Activated T-cell treated with anti-CD3 and anti-CD28 coated beads, Interleukin-2, amount 50 U/mL, for 72 hours (primary cell): ENCODE measurements at places on chromosomes 11 and 22.
A peak's percentile ranks its signal among the peaks of the same experiment; 100 is the strongest.

- DNase-seq = peak; percentile 36
Measured at GRCh38 chr22:46587061-46587460, 33.1 kb upstream of the GRAMD4 start.

- DNase-seq = no peak
Measured at GRCh38 chr22:19918332-19919106, 23.1 kb upstream of the COMT start.

GRCh38 chr11:8204025-8204424 lies 35.2 kb upstream of the RIC3 start:
- DNase-seq = no peak

DNA sequence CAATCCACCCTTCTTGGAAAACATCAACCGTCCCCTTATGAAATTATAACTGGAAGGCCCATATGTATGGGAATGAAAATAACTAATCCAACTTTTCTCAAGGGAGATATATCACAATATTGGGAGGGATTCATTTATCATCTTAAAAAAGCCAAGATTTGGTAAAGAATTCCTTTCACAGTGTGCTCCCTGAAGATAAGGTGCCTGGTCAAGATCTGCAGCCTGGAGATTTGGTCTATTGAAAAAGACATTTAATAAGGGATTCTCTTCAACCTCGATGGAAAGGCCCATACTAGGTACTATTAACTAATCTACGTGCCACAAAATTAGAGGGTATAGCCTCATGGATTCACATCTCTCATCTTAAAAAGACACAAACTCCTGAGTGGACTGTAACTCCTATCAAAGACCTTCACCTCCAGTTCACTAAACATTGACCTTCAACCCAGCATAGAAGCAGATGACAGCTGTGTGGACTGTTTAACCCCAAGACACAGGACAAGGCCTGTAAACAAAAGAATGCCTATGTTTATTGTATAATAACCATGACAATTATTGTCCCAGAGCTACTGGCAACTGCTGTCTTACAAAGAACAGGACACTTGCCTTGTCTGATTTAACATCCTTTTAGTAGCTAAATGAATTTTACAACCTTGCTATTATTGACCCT lies 4.8 kb upstream of the FDX1 start:
- no peak for DNase-seq

DNA sequence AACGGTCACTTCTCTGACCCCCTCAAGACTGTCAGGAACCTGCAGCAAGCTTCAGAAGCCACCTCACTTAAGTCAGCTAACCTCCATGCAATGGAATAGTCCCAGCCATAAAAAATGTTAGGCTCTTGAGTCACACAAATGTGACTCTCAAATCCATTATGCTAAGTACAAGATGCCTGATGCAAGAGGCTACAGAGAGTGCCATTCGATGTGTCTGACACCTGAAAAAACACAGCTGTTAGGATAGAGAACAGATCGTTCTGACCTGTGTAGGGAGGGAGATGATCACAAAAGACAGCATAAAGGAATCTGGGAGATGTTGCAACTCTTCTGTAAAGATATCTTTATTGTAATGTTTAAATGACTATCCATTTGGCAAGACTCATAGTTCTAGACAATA lies 712.4 kb downstream of the TBC1D22A start:
- DNase-seq = no peak

DNA sequence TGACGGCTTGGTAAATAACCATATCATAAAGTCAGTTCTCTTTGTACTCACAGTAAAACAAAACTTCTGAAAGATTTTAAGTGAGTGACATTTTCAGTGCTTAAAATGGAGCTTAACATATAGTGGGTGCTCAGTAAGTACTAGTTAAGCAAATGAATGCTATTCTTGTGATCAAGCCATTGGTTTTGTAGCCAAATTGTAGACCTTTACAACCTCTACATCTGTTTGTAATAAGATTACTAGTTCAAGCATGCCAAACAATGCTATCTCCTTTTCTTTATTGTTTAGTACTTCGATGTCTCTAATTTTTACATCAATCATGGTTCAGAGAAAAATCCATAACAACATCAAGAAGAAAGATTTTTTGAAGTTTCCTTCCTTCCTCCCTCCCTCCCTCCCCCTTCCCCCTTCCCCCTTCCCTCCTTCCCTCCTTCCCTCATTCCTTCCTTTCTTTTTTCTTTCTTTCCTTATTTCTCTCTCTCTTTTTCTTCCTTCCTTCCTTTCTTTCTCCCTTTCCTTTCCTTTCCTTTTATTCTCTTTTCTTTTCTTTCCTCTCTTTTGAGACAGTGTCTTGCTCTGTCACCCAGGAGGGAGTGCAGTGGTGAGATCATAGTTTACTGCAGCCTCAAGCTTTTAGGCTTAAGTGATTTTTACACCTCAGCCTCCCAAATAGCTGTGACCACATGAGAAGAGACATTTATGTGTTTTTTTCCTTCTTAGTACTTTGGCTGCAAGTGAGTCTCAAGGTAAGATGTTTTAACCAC lies 5.7 kb upstream of the OR51B4 start:
- no peak for DNase-seq

- DNase-seq = no peak
Measured at GRCh38 chr11:124898263-124898680, 607 bp upstream of the ROBO4 start.

- no peak for DNase-seq
Measured at GRCh38 chr11:115912484-115912945, 408.3 kb upstream of the CADM1 start.

GRCh38 chr22:21020802-21021429 lies 6.0 kb downstream of the P2RX6 start:
- DNase-seq = peak; percentile 35

GRCh38 chr11:82988936-82989627 lies 82.6 kb downstream of the RAB30 start:
- DNase-seq = no peak

GRCh38 chr22:50243685-50244419 lies 971 bp downstream of the TUBGCP6 start:
- no peak for DNase-seq

DNA sequence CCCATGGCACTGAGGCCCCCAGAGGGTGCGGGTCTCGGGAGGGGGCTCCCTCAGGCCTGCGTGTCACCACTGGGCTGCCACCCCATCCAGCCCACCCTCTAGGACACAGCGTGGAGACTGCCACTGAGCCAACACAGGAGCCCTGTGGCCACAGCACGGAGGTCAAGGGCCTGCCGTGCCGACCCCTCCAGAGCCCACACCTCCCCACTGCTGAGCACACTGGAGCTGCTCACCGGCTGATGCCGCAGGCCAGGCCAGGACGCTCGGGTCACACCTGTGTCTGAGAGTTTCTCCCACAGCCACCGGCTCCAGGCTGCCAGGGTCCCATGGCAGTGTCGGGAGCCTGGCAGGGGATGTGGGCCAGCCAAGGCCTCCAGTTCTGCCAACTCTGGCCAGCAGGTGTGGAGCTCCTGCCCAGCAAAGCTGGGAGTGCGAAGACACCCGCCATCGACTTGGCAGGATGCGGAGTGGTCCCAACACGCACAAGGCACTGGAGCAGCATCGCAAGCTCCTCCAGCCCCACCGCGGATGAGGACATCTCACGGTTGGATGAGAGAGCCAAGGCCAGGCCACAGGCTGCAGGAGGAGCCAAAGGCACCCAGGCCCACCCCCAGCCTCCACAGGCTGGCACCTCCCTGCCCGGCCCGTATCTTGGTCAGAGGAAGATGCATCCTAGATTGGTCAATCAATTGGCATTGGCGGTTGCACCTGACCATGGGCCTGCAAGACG lies 187.1 kb downstream of the BRD1 start:
- DNase-seq = no peak

DNA sequence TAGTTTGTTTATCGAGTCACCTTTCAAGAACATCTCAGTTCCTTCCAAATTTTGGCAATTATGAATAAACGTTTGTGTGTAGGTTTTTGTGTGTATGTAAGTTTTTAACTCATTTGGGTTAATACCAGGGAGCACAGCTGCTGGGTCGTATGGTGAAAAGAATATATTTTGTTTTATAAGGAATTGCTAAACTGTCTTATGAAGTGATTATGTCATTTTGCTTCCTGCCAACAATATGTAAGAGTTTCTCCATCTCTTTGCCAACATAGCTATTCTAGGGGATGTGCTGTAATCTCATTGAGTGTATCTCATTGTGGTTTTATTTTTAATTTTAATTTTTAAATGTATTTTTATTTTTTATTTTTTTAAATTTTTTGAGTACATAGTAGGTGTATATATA lies 27.3 kb downstream of the BCL2L13 start:
- DNase-seq = no peak

GRCh38 chr22:42649246-42650099 lies at the start of gene CYB5R3:
CYB5R3 (minus strand) TSS chr22:42649392; CDS start chr22:42649315, 77 bp downstream.
- peak; percentile 83 for DNase-seq

DNA sequence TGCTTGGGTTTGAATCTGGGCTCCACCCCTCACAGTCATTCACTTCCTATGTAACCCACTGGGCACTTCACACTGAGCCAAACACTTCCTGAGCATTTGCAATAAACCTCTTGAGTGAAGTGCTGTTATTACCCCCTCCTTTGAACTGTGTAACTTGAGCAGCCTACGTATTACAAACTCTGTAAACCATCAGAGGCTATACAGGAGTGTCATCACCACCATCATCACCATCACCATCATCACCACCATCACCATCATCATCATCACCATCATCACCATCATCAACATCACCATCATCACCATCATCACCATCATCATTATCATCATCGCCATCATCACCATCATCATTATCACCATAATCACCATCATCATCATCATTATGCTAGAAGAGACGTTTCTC lies 18.4 kb downstream of the RTL6 start:
- DNase-seq = no peak

DNA sequence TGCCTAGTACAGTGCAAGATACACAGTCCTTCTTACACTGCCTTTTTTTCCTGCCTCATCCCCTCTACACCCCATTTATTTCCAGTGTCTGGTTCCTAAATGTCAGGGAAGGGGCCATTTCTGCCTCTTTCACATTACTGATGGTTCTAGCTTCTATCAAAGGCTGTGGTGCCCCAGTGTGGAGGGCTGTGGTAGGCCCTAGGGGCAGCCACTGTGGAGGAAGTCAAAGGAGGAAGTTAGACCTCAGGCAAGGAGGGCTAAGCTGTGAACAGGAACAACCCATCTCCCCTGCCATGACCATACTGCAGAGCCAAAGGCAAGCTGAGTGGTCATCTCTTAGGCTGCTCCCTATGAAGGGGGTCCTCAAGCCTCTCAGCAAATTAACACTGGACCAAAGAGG lies 81.9 kb upstream of the CRTAM start:
- peak; percentile 32 for DNase-seq

GRCh38 chr11:2766166-2766565 lies 66.4 kb upstream of the KCNQ1OT1 start:
- DNase-seq = no peak
